Suppressor macrophage (primary cell): ENCODE measurements at places on chromosomes 6 and 20.

DNA sequence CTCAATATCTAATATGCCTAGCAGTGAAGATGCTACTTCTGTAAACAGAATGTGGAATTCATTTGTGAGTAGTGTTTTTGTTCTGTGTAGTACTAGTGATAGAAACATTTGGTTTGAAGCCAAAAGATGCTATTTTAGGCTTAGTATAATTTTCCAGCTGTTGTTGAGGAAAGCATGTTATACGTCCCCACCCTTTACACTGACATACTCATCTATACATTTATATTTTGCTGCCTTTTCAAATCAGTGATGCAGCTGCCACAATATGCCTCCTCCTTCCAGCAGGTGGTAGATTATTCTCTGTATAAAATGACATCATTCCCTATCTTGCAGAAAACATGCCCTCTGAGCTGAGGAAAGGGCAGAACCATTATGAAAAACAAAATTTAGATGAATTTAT lies 1217.6 kb upstream of the GJE1 start:
- DNase-seq: no peak

DNA sequence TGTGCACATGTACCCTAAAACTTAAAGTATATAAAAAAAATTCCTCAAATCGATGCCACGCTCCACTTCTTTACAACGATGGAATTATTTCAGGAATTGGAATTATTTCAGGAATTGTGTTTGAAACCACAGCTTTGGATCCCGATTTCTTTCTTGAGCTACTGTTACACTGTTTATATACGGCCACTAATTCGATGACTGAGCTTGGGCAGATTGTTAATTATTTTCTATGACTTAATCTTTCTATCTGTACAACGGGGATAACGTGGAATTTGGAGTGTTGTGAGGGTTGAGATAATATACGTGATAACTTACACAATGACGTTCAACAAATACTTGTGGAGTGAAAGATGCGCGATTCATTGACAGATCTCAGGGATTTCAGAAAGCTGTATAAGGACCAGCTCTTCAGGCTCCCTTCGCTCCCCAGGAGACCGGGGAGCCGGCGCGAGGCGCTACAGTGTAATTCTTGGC lies 171.3 kb downstream of the SLC16A10 start:
- DNase-seq: no peak

GRCh38 chr6:40668203-40668602 lies 81.0 kb upstream of the LRFN2 start:
- DNase-seq: no peak

- no peak for DNase-seq
Measured at GRCh38 chr6:124099520-124099919, 295.9 kb downstream of the NKAIN2 start.

- peak; percentile 79 for DNase-seq
Measured at GRCh38 chr6:2998998-2999617, 586 bp upstream of the NQO2 start.

DNA sequence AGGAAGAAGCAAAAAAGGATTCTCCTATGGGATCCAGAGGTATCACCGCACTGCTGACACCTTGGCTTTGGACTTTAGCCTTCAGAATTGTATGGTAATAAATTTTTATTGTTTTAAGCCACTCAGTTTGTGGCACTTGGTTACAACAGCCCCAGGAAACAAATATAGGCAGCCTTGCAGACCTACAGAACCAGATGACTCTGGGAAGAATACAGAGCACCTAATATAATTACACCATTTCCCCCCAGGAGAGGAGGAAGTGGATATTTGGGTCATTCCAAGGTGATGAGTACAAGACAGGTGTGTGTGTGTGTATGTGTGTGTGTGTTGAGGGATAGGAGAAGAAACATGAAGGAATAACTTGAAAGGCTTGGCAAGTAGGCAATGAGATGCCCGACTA lies 84.2 kb upstream of the ENPP5 start:
- no peak for DNase-seq
